ENCODE measurements at places on chromosomes 13 and 19.
A peak's percentile ranks its signal among the peaks of the same experiment; 100 is the strongest.

DNA sequence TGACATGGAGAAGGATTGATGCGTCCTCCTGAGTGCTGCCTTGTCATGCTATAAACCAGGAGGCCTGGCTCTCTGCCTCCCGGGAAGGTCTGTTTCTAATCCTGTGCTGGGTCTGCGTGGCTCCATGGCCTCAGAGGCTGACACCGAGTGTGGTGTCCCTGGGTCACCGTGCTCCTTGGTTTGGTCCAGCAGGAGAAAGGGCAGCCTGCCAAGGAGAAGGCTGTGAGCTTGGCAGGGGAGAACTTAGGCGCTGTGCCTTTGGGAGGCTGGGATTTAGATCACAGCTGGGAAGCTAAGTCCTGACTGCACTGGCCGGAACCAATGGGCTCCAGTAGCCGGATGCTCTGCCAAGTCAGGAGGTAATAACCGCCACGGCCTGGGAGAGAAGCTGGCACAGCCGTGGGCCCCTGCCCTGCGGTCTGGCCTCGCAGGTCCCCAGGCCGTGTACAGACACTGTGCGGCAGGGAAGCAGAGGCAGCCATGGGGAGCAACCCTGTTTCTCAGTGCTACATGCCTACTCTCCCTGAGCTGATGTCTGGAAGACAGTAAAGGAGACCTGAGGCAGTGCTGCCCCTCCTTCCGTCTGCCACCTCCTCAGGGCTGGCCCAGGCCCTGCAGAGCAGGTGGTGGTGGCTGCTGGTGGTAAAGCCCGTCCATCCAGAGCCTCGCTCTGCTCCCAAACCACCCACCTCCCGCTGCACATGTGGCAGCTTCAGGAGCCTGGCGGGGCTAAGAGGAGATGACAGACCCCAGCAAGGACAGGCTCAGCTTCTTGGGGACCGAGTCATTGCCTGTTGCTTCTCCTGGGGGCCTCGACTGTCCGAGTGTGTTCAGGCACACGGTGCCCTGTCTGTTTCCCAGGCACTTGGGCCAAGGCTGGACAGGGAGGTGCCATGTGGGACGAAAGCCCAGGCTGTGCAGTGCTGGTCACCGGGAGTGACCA lies 44.9 kb downstream of the C13orf46 start:
- peak; percentile 77 for DNase-seq

DNA sequence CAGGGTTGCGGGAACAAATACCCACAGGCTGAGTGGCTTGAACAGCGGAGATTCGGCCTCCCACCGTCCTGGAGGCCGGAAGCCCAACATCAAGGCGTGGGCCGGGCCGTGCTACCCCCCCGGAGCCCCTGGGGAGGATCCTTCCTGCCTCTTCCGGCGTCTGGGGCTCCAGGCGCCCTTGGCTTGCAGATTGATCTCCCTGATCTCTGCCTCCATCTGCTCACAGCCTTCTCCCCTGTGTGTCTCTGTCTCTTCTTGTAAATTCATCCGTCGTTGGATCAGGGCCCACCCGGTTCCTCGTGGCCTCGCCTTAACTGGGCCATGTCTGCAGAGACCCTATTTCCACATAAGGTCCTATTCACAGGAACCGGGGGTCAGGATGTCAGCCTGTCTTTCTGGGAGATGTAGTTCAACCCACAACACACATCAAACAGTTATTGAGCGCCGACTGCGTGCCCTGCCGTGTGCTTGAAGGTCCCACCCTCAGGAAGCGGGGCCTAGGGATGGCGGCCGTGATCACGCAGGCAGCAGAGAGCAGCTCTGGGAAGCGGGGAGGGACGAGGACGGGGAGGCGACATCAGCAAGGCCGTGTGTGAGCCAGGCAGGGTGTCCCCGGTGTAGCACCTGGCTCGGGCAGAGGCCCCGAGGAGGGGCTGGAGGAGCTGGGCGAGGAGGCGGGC lies 21.3 kb downstream of the HCN2 start:
- no peak for DNase-seq

DNA sequence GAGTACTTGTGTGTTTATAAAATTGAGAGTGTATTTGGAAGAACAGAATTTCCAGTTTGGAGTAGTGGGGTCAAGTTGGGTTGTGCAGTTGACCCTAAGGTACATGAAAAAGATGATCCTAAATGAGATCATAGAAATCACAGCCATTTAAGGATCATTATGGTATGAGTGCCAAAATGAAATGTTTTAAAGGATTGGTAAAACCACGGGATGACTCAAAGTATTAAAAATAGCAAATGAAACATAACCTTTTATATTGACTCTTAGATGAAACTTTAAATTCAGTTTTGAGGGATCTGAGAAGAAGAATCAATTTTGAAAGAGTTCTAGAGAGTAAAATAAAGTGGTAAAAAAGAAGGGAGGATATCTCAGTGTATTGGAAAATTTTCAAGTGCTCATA lies 773.8 kb downstream of the GPC5 start:
- no peak for DNase-seq

GRCh38 chr19:41866284-41866683 lies 6.2 kb downstream of the RPS19 start:
- no peak for DNase-seq
